GM19239 (cell line): ENCODE measurements at places on chromosomes 6 and 20.

DNA sequence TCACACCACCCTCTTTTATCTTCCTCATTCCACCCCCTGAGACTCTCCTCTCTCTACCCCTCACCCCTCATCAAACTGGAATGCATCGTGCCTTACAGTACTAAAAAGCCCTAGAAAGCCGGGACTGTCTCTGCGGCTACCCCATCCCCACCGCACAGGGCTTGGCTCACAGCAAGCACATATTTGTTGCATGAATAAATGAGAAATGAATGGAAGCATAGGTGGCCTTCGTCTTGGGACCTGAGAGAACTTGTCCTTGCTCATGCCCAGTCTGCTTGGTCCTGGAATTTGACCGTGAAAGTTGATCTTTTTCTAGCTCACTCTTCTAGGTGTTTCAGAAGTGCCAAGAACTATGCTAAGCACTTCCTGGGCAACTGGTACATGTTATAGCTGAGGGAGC lies 53.3 kb downstream of the APCDD1L start:
- no peak for DNase-seq

DNA sequence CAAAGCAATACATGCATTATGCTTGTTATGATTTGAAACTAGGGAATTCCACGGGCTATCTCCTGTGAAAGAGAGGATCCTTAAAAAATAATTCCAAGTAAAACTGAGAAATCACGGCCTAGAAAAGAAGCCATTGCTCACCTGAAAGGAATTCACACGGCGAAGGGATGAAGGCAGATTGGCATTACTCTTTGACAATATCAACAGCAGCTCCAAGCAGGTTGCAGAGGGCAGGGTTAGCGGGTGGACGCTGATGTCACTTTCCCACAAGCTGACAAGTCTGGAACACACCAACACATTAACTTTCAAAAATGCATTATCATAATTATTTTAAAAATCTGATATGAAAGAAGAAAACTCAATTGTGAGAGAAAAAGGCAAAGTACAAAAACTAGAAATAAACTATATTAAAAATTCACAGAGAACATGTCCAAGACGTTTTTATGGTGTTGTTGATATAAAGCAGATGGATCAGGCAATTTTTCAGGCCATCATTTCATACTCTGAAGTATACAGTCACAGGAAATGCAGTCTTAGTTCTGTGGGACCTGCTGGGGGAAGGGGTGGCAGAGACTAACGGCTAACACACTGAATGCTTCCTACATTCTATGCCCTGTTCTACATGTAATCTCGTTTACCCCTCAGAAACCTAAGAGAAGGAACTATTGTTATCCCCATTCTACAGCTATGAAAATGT lies 108.3 kb downstream of the UBE3D start:
- no peak for DNase-seq

- no peak for DNase-seq
These were observed 158.7 kb upstream of the SLC22A16 start for GRCh38 chr6:110635096-110635495.

GRCh38 chr6:40799296-40800140 lies 212.4 kb upstream of the LRFN2 start:
- DNase-seq, result no peak

GRCh38 chr6:88220493-88220892 lies 54.3 kb upstream of the CNR1 start:
- DNase-seq, result no peak

- no peak for DNase-seq
These were observed 1.8 kb downstream of the ASCC3 start for GRCh38 chr6:100879317-100879716.

- no peak for DNase-seq
These were observed 170.3 kb upstream of the AHI1 start for GRCh38 chr6:135667691-135668455.

DNA sequence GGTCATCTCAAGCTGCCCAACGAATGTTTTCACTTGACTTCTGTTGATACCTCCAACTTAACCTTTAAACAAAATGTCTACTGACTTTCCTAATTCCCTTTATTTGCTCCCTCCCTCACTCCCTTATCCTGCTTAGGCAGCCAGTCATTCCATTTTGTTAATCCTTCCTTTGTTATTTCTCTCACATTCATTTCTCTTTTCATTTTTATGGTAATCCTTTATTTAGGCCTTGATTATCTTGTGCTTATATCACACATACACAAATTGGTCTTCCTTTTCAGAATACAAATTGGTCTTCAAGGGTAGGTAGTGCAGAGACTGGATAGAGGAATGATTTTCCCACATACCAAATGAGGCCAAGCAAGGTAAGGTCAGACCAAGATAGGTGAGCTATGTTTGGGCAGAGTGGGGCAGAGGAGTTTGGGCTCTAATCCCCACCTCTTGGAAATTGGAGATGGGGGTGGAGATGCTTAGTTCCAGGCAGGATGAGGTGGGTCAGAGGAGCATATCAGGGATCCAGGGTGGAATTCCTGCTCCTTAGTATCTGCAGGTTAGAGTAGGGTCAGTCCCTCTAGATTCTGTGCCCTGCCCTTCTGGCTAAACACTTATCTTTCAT lies 2.0 kb upstream of the SPACA1 start:
- DNase-seq, result no peak

- no peak for DNase-seq
These were observed 51.6 kb downstream of the CDH4 start for GRCh38 chr20:61303675-61304074.

GRCh38 chr6:33248643-33248931 lies 23.1 kb downstream of the VPS52 start:
- DNase-seq, result no peak

DNA sequence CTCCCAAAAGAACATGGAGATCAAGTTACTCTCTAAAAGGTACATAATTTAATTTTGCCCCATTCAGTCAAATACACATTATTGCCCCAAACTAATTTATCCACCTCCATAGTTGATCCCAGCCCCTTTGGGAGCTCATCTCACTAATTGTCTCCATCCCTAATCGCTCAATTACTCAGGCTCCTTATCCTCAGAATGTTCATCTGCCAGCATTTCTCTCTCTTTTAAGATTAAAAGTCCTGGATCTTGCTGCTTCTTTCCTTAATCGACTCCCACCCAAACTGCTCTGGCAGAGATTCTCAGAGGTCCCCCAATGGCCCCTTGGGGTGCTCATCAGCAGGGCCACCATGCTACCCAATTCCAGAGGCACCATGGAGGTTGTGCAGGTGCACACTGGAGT lies 18.4 kb upstream of the NNAT start:
- DNase-seq, result no peak

DNA sequence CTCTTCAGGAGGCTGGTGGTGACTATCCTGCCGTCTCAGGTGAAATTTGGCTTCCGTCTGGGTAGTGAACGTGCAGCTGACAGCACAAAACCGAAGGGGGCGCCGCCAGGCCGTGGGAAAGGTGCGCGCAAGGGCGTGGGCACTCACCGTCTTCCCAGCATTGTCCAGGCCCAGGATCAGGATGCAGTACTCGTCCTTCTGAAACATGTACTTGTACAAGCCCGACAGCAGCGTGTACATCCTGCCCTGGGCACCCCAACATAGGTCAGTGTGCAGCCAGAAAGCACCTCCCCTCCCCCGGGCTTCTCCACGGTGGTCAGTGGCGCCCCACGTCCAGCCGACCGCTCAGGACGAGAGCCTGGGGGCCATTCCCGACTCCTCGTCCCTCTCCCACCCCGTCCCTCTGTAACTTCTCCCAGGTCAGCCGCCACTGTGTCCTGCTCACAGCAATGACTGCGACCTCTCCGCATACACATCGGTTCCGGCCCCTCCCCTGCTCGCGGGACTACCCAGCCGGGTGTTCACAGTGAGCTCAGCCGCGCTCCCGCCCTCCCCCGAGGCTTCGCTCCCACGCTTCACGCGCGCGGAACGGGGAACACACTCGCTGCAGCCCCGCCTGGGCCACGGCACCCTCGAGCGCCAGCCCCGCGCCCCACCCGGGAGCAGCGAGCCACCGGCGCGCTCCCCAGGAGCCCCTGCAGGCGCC lies 771 bp downstream of the ARFRP1 start:
- peak; percentile 73 for DNase-seq

DNA sequence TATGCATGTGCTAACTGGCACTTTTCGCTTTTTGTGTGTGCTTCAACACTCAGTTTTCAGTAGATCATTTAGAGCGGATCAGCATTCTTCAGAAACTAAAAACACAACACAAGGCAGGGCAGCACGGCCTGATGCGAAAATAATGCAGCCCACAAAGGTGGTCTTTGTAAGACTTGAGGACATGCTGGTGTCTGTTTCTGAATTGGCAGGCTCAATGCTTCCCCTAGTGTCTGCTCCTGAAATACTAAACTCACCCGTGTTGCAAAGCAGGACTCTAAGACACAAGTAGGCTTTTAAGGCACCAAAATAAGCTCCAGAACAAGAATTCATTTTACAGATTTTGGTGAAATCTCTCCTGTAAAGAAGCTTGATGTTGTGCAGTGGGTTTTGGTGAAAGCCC lies 676.5 kb downstream of the TENT5A start:
- DNase-seq, result no peak

GRCh38 chr20:38337561-38338140 lies 8.6 kb upstream of the LBP start:
- no peak for DNase-seq

DNA sequence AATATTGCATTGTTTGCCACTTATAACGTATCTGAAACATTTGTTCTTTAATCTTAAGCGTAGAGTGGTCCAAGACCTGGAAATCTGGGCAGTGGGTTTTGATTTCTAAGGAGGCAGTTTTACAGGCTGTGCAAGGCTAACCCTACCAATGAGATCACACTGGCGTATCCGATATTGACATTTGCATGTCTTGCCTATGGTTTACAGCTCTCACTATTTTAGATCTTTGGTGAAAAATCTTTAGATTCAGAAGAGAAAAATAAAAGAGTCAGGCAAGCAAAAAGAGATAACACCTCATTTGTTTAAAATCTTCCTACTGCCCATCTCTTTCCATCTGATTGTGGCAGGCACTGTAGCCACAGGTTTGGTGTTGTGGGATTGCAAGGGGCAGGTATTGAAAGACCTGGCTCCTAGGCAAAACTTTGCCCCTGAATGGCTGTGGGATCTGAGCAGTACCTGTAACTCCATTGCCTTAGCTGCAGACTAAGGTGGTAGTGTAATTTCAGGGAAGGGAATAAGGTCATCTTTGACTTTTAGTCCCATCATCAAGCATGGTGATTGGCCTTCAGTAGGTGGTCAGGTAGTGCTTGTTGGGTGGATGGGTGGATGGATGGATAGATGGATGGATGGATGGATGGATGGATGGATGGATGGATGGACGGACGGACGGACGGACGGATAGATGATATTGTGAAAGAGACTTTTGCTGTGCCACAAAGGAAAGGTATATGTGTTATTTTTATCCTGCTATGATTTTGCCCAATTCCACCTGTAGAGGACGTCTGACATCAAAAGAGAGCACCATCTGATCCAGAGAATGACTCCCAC lies 1.9 kb downstream of the TNFAIP3 start:
- no peak for DNase-seq

DNA sequence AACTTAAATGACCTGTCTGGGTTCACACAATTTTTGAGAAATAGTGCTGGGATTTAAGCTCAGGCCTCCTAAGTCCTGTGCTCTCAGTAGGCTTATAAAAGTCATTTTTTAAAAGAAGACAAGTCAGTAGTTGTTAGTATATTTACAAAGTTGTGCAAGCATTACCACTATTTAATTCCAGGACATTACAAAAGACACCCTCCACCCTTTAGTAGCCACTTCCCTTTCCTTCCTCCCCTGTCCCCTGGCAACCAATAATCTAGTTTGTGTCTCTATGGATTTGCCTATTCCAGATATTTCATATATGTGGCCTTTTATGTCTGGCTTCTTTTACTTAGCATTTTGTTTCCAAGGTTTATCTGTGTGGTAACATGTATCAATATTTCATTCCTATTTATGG lies 37.6 kb downstream of the HMGN3 start:
- no peak for DNase-seq
